Right lobe of liver (tissue), 6 donors: ENCODE measurements at places on chromosomes 7 and 10.

GRCh38 chr10:7015457-7015856, 395.4 kb downstream of the SFMBT2 start:
- H3K36me3 ChIP-seq, result no peaks in the 10 kb centered on the region
- DNase-seq, result no peak
- no peak overlapping the region for H3K4me3 ChIP-seq

DNA sequence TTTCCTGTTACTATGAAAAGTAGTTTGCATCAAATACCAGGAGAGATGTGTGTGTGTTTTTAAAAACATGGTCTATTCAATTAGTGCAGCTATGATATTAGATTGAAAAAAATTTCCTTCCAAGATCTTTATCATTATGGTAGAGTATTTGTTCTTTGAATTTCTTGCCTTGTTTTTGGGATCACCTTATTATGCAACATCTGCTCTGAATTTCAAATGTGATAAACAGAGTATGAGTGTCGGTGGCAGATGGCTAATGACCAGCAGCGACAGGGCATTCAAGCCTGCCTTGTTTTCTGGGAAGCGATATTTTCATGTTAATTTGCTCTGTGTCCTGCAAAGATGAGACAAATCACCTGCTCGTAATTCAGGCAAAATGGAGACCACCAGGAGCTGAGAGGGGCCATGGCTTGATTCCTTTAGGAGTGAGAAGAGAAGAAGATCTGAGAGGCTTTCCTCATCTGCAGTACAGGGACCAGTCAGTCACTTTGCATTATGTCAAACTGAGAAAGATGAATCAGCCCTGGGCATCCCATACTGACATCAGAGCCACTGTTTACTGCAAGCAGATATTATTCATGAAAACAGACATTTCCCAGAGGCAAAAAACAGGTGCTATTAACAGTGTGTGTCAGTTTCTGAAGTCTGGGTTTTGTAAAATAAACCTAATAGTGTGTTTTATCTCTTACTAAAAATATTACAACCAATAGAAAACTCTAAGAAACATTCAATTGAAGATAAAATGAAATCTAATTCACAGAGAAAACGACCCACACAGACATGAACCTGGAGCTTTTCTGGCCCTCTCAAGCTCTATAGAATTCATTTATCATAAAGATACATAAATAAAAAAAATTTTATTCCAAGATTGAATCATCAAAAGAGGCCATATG, 67.6 kb downstream of the CDK6 start:
- H3K4me3 ChIP-seq, result no peak overlapping the region
- peaks cover 22% of the 10 kb centered on the region for H3K4me1 ChIP-seq
- H3K36me3 ChIP-seq, result no peaks in the 10 kb centered on the region
- no peak overlapping the region for H3K27ac ChIP-seq
- no peak for DNase-seq

DNA sequence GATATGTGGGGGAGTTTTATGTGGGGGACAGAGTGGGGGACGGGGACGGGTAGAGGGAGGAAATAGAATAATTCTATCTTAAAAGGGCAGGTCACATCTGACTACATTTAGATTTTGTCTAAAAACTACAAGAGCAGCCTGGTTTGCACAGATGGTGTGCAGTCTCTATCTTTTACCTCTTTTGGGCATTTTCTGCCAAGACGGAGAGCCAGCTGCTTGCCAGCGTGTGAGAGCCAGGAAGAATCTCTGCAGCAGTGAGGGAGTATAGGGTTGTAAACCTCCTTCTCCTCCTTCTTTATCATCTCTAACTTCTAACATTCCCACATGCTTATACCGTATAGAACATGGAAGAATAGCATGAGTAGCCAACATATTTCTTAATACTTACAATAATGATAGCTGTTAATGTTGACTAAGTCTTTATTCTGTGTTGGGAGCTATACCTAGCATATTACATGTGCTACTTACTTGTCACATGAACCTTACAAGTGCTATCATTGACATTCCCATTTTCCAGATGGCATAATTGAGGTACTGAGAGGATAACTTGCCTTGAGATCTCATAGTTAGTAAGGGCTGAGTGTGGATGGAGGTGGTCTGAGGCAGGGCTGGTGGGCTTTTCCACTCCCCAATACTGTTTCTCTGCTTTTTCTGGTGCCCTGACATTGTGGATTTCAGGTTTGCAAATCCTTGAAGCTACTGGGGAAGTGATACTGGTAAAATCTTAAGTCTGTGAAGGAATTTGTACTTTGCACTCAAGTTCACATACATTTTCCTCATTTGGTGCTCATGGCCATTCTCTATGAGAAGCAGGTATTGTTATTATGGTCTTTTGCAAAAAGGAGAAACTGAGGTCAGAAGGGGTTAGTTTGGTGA, 1.1 kb downstream of the ENTPD1 start:
- no peaks in the 10 kb centered on the region for H3K27me3 ChIP-seq
- peak overlapping the region; percentile 6 for H3K4me3 ChIP-seq
- H3K36me3 ChIP-seq, result no peaks in the 10 kb centered on the region
- DNase-seq, result no peak

GRCh38 chr7:31028417-31028992, 23.6 kb upstream of the ADCYAP1R1 start:
- no peaks in the 10 kb centered on the region for H3K4me1 ChIP-seq
- DNase-seq, result no peak
- H3K27me3 ChIP-seq, result no peaks in the 10 kb centered on the region
- no peaks in the 10 kb centered on the region for H3K36me3 ChIP-seq
- H3K27ac ChIP-seq, result no peak overlapping the region
